ENCODE measurements at places on chromosomes 5 and 9.
A peak's percentile ranks its signal among the peaks of the same experiment; 100 is the strongest.

- peak; percentile 25 for DNase-seq
Observed at GRCh38 chr5:94793816-94794198, 175.3 kb downstream of the SLF1 start.

- DNase-seq = no peak
Observed at GRCh38 chr5:173923218-173924095, 35.3 kb downstream of the CPEB4 start.

DNA sequence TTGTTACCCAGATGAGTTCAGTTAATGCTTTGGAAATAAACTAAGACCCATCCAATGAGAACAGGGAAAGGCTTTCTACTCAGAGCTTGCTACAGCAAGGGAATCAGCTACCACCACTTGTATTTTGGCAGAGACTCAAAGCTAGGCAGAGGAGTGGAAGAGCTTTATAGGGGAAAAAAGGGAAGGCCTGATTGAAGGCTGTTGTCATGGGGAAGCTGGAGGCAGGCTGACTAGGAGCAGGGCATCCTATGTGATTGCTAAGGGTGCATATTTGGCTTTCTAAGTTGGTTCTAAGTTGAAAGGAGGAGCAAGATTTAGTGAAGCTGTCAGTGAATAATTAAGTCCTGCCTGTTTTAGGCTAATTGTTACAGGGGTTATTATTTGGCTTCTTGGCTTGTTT, 115.5 kb downstream of the PTTG1 start:
- DNase-seq = peak; percentile 40

- DNase-seq = no peak
Observed at GRCh38 chr5:13830536-13830935, 114.0 kb downstream of the DNAH5 start.

DNA sequence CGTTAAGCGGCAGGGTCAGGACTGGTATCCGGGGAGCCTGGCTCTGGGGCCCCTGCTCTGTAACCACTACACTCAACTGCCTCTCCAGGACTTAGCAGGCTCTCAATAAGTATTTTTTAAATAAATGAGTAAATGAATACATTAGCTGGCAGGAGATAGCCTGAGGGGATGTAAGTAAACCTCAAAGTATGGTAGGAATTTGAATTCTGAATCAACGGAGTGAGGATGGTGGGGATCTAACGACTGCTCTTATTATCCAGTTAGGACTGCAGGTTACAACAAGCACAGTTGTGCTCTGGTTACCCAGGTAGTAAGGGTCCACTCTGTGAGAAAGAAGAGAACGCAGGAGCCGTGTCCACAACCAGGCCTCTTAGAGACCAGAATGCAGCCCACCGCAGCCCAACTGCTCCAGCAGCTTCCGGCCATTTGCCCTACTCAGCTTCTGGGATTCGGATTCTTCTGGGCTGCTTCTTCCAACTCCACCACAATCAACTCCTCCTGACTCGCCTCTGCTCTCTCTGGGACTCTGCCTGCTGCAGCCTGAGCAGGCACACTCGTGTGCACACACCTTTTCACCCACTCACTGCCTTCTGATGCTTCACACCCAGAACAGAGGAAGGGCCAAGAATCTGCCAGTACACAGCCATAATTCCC, 52.6 kb downstream of the MED27 start:
- peak; percentile 46 for DNase-seq

GRCh38 chr9:114364134-114365041, 23.4 kb downstream of the AKNA start:
- DNase-seq = no peak

DNA sequence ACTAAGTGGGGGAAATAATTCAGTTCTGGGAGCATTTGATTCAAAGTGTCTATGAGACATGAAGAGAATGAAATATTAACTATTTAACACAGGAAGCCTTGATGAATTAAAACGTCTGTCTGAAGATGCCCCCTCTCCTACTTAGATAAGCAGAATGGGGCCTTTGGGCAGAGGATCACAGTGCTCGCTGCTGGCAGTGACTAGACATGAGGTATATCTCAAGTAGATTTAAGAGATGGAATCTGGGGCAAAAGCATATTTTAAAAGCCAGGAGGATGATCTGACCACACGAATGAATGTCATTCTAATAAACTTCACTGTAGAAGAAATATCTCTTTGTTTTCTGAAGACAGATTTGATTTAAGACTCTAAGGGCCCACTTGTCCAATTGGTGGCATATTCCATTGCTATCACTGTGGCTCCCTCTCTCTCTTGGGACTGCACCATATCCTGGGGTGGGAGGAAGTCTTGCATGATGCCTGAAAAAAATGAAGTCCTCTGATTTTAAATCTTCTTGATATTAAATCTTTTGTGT, 254.0 kb downstream of the MAN2A1 start:
- no peak for DNase-seq

DNA sequence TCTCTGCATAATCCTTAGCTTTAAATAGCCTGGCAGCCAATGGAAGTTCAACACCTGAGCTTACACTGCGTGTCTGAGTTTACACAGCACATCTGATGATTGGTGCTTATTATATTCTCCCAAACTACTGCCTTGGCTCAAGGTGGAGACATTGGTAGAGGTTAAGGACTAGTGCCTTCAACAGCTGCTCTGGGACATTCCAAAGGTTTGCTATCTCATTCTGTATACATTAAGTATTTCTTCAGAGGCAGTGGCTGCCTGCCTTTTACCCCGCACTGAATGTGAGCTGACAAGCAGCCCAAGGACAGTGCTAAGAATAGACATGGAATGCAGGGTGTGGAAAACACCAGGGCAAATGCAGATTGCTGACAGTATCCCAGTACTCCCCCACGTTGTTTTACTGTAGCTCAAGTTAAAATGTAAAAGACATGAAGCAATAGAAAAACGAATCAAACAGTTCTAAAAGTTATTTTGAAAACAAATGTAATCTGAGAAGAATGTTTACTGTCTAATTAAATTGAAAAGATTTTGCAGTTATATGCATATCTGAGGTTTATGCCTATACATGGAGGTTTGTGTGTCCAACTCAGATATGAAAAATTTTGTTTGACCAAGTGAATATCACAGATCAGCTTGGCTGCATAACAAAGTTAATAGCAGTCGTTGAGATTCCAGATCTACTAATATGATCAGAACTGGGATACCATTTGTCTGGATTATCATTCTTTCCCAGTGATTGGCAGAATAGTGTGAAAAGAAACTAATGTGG, 1.8 kb downstream of the HSPB3 start:
- no peak for DNase-seq

DNA sequence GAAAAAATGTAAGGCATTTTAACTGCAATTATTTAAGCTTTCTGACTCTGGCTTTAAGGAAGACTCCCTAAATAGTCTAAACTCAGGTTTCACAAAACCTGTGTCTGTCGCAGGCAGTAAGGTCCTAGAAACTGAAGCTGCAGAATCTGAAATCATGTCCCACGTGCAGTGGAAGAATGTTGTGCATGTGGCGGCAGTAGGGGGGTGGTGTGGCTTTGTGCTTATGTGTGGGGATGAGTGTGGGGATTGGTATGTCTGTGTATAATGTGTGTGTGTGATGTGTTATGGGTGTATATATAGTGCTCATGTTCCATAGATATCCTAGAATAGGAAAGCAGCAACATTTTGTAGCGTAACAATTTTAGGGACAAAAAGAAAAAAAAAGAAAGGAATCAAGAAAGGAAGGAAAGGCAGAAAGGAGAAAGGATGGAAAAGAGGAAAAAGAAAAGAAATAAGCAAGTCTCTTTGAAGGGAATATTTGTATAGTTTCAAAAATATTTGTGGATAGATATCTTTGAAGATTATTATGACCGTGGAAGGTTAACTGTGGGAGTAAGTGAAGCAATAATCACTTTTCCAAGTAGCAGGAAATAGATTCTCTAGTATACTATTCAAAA, 6.6 kb downstream of the ANKDD1B start:
- DNase-seq = no peak

GRCh38 chr9:1580215-1580614, 434.9 kb upstream of the SMARCA2 start:
- no peak for DNase-seq

DNA sequence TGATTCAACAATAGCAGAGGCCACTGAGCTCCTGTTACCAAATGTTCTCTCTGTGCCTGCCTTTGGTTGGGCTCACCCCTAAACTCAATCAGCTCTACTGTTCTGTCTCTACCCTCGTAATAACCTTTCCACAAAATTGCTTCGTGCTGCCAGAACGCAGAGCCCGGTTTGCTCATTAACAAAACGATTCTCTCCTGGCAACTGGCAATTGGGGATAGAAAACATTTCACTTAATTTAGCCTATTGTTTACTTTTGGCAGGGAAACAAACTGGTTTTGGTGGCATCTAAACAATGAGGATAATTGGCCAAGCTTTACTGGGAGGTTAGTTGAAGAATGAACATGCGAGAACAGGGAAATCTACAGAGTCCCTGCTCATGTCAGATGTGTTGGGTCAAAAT, 56.6 kb downstream of the SLC28A3 start:
- no peak for DNase-seq

- DNase-seq = no peak
Observed at GRCh38 chr9:136614372-136614922, 48.3 kb upstream of the EGFL7 start.

- DNase-seq = no peak
Observed at GRCh38 chr5:179201986-179202385, 141.8 kb downstream of the ZNF354C start.

GRCh38 chr5:74762599-74762998, 4.3 kb downstream of the GFM2 start:
- no peak for DNase-seq

GRCh38 chr9:116605060-116605459, 82.0 kb upstream of the TRIM32 start:
- no peak for DNase-seq

GRCh38 chr9:80218328-80218727, 646.6 kb downstream of the TLE4 start:
- no peak for DNase-seq

- no peak for DNase-seq
Observed at GRCh38 chr5:175616083-175616482, 41.8 kb upstream of the HRH2 start.

DNA sequence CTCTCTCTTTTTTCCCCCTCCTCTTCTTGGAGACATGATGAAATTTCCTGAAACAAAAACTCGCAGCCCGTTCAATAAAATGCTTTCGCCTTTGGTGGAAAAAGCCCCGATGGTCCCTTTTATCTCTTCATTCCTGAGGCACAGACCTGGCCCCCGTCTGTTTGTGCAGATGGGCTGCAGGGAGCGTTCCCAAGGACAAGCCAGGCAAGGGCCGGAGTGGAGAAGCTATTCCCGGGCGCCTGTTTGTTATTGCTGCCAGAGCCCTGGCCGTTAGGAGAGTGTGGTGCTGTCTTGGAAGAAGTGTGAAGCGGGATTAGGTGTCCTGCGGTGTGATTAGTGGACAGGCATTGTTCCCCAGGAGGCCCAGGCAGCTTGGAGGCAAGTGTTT, 71.9 kb downstream of the SMIM23 start:
- no peak for DNase-seq

- DNase-seq = no peak
Observed at GRCh38 chr9:98971168-98971914, 27.6 kb downstream of the COL15A1 start.

GRCh38 chr5:117999939-118000549, 988.3 kb downstream of the DTWD2 start:
- DNase-seq = peak; percentile 3

DNA sequence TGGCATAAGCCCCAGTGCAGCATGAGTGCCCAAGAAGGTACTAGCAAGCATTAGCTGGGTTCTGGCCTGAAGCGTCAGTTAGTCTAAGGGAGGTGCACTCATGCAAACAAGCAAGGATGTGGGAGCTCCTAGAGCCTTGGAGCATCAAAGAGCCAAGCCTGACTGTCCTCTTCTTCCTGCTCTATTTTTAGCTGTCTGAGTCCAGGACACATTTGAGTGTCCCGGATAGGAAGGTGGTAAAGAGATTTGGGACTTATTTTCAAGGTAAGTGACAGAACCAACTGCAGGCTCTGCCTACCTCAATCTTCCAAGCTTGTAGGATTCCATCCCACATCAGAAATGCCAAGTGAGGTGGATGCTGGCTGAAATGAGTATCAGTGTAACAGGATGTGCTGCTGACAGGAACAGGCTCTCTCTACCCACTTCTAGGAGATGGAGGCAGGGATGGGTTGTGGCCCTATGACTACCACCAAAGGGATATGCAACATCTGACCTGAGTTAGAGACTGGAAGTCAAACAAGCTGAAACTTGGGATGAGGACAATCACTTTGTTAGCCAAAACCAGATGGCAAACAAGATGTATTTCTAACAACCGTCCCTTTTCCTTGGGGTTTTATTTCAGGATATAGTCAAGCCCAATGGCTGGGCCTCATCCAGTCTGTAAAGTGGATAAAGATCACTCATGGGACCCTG, 15.1 kb downstream of the MACROH2A1 start:
- DNase-seq = no peak

GRCh38 chr5:115351356-115352195, 55.1 kb upstream of the CCDC112 start:
- no peak for DNase-seq
